ENCODE measurements at places on chromosomes 6 and 20. TPM values are rescaled to one million over a fixed set of nuclear protein-coding genes. Genes with fewer than 3 reads are reported as not detected.

- H3K4me1 ChIP-seq, result peaks cover 34% of the 10 kb centered on the region
- no peak for DNase-seq
- no peak overlapping the region for H3K4me3 ChIP-seq
- H3K27ac ChIP-seq, result peak overlapping the region; percentile 43
- no peaks in the 10 kb centered on the region for H3K27me3 ChIP-seq
- H3K36me3 ChIP-seq, result no peaks in the 10 kb centered on the region
Measured at GRCh38 chr6:2807342-2808090, 34.1 kb downstream of the SERPINB1 start.

GRCh38 chr6:17709476-17709875 lies 2.8 kb upstream of the NUP153 start:
- H3K4me3 ChIP-seq, result no peak overlapping the region
- H3K27me3 ChIP-seq, result no peaks in the 10 kb centered on the region
- DNase-seq, result no peak
- no peaks in the 10 kb centered on the region for H3K36me3 ChIP-seq

GRCh38 chr6:34065466-34066217 lies 80.2 kb downstream of the GRM4 start:
- peaks cover 65% of the 10 kb centered on the region for H3K27me3 ChIP-seq
- no peak overlapping the region for H3K27ac ChIP-seq
- H3K4me3 ChIP-seq, result no peak overlapping the region
- DNase-seq, result no peak

Gene TRMT11
- polyA plus RNA-seq, result 23.0 TPM

Gene FLRT3
- 69.7 TPM for polyA plus RNA-seq

Data from keratinocyte (primary cell).